Activated T-cell treated with anti-CD3 and anti-CD28 coated beads for 1 hour (primary cell): ENCODE measurements at places on chromosomes 6 and 20.

- DNase-seq, result peak; percentile 81
Observed at GRCh38 chr6:32933661-32934085, 7.2 kb downstream of the HLA-DMB start.

GRCh38 chr6:100268326-100268725 is 196.4 kb downstream of the SIM1 start:
- DNase-seq, result no peak

DNA sequence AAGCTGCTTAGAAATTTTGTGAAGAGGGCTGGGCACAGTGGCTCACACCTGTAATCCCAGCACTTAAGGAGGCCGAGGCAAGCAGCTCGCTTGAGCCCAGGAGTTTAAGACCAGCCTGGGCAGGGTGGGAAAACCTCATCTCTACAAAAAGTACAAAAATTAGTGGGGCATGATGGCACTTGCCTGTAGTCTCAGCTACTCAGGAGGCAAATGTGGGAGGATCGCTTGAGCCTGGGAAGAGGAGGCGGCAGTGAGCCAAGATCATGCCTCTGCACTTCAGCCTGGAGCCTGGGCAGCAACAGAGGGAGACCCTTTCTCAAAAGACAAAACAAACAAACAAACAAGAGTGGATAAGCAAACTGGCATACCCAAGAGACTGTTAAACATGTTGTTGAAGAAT is 308.3 kb upstream of the ADGRB3 start:
- no peak for DNase-seq

GRCh38 chr6:141153563-141153962 is 979.2 kb upstream of the GJE1 start:
- no peak for DNase-seq

GRCh38 chr6:165146456-165146855 is 162.9 kb downstream of the C6orf118 start:
- no peak for DNase-seq

GRCh38 chr6:42259841-42260395 is 42.3 kb upstream of the MRPS10 start:
- DNase-seq, result no peak

DNA sequence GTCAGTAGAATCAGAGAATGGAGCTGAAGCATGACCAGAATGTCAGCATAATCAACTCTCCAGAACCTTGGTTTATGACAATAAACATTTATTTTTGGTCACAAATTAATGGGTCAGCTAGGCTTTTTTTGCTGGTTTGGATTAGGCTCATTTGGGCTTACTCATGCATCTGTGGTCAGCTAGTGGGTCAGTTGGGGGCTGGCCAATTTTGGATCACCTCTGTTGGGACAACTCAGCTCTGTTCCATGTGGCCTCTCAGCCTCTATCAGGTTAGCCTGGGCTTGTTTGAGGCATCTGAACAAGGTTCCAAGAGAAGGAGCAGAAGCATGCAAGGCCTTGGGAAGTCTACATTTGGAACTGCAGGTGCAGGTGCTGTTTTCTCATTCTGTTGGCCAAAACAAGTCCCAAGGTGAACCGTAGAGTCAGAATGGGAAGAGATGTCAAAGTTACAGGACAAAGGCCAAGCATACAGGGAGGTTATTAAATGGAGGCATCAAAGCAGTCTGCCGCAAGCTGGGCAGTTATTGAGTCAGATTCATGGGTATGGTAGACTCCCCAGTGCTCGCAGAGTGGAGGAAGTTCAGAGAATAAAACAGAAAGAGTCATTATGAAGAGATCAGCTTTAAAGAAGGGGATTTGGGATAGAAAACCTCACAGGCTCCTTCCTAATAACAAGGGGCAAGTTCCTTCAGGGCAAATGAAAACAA is 173.0 kb downstream of the PLCB4 start:
- no peak for DNase-seq

DNA sequence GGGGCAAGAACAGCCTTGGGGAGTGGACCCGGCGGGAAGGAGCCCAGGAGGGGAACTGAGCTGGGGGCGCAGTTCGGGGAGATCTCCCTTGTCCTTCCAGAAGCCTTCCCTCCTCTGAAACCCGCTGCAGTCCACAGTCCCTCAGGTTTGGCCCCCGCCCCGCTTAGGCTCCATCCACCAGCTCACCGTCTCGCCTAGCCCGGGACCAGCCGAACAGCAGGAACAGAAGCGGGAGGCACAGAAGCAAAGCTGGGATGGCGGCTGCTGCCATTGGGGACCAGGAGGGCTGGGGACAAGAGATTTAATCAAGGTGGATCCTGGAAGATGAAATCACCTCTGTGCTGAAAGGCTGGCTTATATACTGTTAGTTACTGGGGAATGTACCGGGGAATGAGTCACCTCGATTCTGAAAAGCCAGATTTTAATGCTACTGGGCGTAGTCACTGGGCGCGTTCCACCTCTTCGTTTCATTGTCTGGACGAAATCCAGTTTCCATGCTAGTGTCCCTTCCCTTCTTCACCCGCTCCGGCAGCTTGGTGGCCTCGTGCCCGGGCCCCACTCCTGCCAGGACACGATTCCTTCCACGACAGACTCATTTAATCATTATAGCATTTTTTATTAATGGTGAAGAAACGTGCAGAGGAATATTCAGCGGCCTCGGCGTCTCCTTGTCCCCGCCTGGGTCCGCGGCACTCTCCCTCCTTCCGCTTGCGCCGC is at the start of gene RAET1L:
Gene RAET1L, minus strand, starts transcription at position 332 of the 717 bp plus-strand sequence. Its CDS starts 61 bp downstream, at position 271.
- DNase-seq, result no peak

DNA sequence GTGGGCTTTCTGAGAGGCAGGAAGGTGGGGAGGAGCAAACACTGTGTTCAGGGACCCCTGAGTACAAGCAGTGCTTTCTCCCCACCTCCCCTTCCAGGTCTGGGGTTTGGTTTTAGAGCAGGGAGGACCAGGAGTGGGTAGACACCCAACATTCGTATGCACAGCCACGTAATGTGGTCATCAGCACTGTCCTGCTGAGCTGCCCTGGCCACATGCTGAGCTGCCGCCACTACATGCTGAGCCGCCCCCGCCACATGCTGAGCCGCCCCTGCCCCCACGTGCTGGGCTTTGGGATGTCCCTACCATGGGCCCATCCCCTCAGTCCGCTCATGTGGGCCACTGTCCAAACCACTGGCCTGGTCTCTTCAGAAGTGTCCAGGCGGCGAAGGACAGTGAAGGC is 214.9 kb upstream of the CST7 start:
- DNase-seq, result no peak

DNA sequence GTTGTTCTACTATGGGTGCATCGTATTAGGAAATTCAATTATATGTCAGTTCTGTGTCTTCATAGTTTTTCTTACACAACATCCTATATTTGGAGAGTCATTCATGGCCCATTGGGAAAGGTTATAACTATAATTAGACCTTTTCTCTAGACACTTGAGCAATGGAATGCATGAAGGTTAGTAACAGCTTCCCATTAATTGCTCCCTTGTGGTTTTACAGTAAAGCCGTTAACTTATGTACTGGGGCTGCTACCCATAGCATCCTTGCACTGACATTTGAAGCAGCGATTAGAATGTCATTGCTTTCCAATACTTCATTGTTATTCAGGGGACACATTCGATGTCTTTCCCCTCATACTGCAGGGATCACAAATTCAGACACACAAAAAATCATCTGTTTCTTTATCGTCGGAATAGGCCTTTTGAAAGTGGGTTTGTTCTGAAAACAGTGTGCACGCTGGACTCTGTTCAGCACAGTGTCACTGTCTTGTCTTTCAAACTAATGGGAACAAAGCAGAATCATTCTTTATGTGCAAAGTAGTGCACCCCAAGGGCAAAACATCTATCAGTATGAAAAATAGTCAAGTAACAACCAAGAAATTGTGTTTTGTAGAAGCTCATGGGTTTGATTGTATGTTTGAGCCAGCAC is 634.3 kb upstream of the MAP3K7 start:
- DNase-seq, result no peak
